A172 (cell line): ENCODE measurements at places on chromosomes 13 and 19. TPM values are rescaled to one million over a fixed set of nuclear protein-coding genes. Genes with fewer than 3 reads are reported as not detected.

DNA sequence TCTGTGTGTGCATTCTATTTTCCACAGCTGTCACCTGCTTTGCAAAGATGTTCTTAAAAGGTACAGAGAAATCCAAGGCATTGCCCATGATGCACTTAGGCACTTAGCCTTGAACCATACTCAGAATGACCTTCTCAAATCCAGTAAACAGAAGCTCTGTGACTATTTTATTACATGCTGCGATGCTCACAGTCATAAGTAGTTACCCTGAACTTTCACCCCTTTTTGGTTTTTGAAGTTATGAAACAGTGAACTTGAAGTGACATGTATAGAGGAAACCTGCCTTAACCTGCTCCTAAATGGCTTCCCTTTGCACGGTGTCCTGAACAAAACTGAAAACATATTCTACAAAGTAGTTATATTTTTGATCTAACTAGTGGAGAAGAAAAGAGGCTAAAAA, 100.4 kb downstream of the SLC10A2 start:
- no peak for DNase-seq

- no peak for DNase-seq
Measured at GRCh38 chr19:40815223-40815622, 16.2 kb downstream of the EGLN2 start.

DNA sequence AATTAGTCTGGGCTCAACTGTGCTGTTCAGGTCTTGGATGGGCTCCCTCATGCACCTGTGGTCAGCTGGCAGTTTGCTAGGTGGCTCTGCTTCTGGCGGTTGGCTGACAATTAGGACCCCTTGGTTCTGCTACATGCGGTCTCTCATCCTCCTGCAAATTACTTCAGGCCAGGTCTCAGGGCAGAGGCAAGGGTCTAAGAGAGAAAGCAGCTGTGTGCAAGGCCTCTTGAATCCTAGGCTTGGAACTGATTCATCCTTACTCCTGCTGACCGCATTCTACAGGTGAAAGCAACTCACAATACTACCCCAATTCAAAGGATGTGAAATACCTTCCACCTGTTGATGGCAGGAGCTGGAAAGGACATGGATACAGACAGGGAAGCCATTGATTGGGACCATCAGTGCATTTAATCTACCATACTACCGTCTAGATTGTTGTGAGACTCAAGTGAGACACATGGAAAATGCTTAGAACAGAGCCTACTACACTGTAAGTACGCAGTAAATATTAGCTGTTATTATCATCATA, 19.1 kb downstream of the CBY2 start:
- no peak for DNase-seq

- DNase-seq = no peak
Measured at GRCh38 chr13:27177852-27178251, 6.2 kb upstream of the USP12 start.

DNA sequence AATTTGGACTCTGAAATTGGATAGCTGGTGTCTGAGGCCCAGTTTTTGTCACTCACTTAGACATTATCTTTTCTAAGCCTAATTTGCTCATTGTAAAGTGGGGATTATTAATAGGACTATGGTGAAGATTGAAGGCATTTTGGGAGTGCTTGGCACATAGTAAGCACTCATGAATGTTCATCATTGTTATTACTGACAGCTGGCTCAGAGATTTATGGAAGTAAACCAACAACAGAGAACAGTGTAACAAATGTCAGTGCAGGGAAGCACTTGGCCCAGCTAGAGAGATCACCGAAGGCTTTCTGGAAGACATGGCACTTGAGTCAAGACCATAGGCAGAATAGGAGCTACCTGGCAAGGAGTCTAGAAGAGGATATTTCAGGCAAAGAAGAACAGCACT, 92.3 kb downstream of the RFC3 start:
- DNase-seq = no peak

DNA sequence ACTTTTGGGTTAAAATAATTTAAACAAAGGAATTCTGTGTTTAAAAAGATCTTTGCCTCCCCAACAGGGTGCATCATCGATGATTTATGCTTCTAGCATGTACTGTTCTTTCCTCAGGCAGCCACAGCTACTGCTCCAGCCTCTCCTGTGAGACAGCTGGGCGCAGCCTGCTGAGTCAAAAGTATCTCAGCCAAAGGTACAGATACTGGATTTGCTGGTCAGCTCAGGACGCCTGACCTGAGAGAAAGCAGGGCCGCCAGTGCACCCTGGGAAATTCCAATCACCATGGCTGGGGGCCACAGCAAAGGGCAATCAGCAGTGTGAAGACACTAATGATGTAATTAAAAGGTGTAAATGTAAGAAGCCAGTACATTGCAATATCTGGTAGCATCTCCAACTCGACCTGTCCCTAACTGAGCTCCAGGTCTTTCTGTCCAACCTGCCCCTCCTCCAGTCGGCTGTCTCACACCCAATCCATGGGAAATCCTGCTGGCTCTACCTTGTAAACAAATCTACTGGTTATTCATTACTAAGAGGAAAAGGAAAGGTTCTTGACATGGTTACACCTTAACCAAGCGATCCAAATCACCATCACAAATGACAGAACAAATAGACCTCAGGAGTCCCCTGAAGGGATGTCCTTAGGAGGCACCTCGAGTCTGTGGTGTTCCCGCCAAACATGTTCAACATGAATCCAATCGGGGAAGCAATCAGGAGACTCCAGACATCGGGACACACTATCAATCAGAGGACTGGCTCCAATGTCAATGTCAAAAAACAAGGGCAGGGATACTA, 7.3 kb downstream of the OPA3 start:
- DNase-seq = peak; percentile 81

- no peak for DNase-seq
Measured at GRCh38 chr13:60009300-60010253, 154.2 kb downstream of the DIAPH3 start.

DNA sequence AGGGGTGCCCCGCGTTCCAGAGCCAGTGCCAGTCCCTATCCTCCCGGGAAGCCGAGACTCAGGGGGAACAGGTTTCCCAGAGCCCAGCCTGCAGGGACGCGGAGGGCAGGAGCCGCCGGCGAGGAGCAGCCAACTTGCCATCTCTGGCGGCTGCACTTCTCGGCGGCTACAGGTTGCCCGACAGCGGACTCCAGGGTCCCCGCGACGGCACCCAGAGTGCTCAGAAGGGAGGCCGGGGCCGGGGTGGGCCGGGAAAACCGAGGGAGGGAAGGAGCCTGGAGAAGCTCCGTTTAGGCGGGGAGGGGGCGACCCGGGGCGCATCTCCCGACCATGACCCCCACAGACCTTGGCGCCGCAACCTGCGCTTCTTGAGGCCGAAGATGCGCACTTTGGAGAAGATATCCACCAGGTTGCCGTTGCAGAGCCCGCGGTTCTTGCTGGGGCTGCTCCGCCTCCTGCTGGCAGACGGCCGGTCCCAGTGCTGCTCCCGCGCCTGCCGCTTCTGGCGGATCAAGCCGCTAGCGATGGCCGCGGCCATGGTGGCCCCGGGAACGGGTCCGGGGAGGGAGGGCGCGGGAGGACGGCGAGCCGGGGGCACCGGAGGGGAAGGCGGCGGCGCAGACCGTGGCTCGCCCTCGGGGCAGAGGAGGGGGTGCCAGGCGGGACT, 463.8 kb downstream of the ITGBL1 start:
- DNase-seq = no peak

The NKG7 gene
- total RNA-seq = not detected in 2 replicates

The PDX1 gene
- total RNA-seq = 0.22 TPM in 1 of 2 replicates, not detected in the other

The SNAPC2 gene
- total RNA-seq = 30.6 and 44.5 TPM in 2 replicates

The FGF14 gene
- total RNA-seq = under 0.01 and 0.07 TPM in 2 replicates

The SIGLECL1 gene
- total RNA-seq = not detected in 2 replicates

The RNF17 gene
- total RNA-seq = not detected in 2 replicates
